ENCODE measurements at places on chromosomes 3 and 15.

GRCh38 chr15:31606931-31607497, 280.4 kb downstream of the KLF13 start:
- DNase-seq = no peak

GRCh38 chr15:33915571-33916407, 52.5 kb upstream of the CHRM5 start:
- DNase-seq = no peak

DNA sequence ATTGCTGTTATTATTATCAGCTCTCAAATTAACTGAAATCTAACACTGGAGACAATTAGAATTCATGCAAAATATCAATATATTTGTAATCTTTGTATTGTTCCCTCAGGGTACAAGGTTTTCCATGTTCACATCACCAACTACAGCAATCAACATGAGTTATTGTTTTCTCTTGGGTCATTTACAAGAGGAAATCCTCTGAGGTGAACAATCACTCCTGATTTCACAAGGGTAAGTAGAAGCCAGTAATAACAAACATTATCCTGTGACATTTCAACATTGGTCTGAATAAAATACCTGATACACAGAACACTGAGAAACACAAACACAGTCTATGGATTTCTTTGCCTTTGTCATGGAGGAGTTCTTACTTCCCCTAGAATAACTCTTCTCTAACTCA, 174.0 kb downstream of the SUCNR1 start:
- DNase-seq = no peak

DNA sequence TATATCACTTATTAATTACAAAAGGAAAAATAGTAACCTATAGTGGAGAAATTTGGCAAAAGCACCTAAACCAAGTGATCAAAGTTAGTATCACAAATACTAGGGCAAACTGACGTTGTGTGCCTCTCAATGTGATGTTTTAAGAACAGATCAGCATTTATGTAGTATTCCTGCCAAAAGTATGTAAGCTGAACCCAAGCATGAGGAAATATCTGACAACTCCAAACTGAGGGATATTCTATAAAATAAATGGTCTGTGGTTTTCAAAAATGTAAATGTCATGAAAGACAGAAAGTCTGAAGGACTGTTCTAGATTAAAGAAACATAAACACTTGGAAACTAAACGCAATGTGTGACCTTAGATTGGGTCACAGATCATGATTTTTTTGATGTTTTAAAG, 34.3 kb upstream of the PIK3CA start:
- DNase-seq = no peak

DNA sequence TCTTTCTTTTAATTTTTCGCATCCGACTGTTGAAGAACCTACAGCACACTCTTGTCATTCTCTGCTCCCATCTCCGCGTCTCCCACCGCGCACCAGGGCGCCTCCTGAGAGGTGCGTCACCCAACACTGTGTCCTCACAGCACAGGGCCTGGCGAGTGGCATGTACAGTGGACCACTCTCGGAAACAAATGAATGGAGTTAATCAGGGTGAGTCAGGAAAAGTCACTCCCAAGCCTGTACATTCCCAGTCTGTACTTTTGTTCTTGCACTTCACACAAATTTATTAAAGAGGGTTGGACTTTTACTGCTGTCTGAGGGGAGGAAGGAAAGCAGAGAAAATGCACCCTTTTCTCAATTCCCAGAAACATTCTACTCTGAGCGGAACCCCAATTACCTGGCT, 625 bp downstream of the COL6A6 start:
- no peak for DNase-seq

- DNase-seq = no peak
These were observed 227.5 kb upstream of the KCNMB2 start for GRCh38 chr3:178308771-178309170.

DNA sequence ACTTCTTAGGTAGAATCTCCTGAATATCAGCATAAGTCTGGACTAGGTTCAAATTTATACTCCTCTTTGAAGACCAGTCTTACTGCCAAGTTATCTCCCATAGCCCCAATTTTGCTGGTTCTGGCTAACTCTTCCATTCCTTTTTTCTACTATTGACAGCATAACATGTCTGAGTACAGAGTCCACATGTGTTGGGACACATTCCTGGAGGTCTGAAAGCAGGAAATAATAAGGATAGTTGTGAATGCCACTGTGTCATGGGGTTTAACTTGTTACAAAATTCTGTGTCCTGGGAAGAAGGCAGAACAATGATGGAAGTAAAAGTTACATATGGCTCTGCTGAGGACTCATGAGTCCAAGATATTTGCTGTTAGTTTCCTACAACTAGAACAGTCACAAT, 57.4 kb upstream of the ZBTB20 start:
- no peak for DNase-seq

- DNase-seq = no peak
These were observed 275.6 kb downstream of the ZNF621 start for GRCh38 chr3:40800343-40800742.

DNA sequence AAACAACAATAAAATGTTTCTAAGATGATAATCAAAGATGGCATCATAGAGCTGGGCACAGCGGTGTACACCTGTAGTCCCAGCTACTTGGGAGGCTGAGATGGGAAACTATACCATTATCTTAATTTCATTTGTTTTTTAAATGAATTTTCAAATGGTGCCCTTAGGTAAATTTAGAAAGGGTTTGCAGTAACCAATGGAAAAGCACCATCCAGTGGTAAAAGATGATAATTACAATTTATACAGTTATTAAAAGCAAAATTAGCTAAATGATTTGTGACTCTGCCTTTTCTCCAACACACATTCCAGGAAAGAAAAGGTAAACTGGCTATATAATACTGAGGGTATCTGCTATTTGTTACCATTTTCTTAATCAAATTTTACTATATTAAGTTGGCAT, 14.4 kb upstream of the ANKRD28 start:
- no peak for DNase-seq

Measured in CMK (cell line).